Activated naive CD8-positive, alpha-beta T cell treated with anti-CD3 and anti-CD28 coated beads, Interleukin-2, amount 10 ng/mL, durations not matched to agents 7 days and 5 days (primary cell): ENCODE measurements at places on chromosomes 2 and 18. TPM values are rescaled to one million over a fixed set of nuclear protein-coding genes. Genes with fewer than 3 reads are reported as not detected.

The DNAJC5G gene
- not detected for total RNA-seq

The KCNG3 gene
- total RNA-seq = 0.11 TPM

GRCh38 chr2:24404491-24404921, 44.2 kb upstream of the ITSN2 start:
- no peak for DNase-seq

GRCh38 chr2:181655519-181655918, 1.4 kb downstream of the CERKL start:
- no peak for DNase-seq

- DNase-seq = no peak
These were observed 32.4 kb upstream of the EML4 start for GRCh38 chr2:42136782-42137124.

- DNase-seq = no peak
These were observed 25.3 kb downstream of the CROCC2 start for GRCh38 chr2:240931319-240931949.
